Renal cortex interstitium (tissue), 15 donors: ENCODE measurements at places on chromosomes 2 and 18. TPM values are rescaled to one million over a fixed set of nuclear protein-coding genes. Genes with fewer than 3 reads are reported as not detected.

CTLA4 gene
- not detected for polyA plus RNA-seq

ZNF514 gene
- polyA plus RNA-seq, result 25.0 TPM

TTC21B gene
- 28.0 TPM for polyA plus RNA-seq

LCT gene
- not detected for polyA plus RNA-seq

GKN1 gene
- polyA plus RNA-seq, result not detected

ZBTB7C gene
- polyA plus RNA-seq, result 12.3 TPM

LRP1B gene
- polyA plus RNA-seq, result 0.77 TPM

TUBB8B gene
- polyA plus RNA-seq, result 0.86 TPM

GAREM2 gene
- 7.5 TPM for polyA plus RNA-seq

MRO gene
- 2.4 TPM for polyA plus RNA-seq

AOX1 gene
- 2.4 TPM for polyA plus RNA-seq

UGT1A7 gene
- polyA plus RNA-seq, result not detected

FBXO15 gene
- polyA plus RNA-seq, result 4.2 TPM

XIRP2 gene
- polyA plus RNA-seq, result 0.19 TPM

DCC gene
- polyA plus RNA-seq, result 7.4 TPM

M1AP gene
- 1.2 TPM for polyA plus RNA-seq

MYO1B gene
- polyA plus RNA-seq, result 92.5 TPM

ANO7 gene
- 1.9 TPM for polyA plus RNA-seq

RTKN gene
- polyA plus RNA-seq, result 89.3 TPM

SLC30A3 gene
- 7.6 TPM for polyA plus RNA-seq

REG3G gene
- not detected for polyA plus RNA-seq

CPLX4 gene
- polyA plus RNA-seq, result 0.06 TPM

TLX2 gene
- polyA plus RNA-seq, result 0.23 TPM

ASB18 gene
- not detected for polyA plus RNA-seq

KHK gene
- polyA plus RNA-seq, result 58.5 TPM

IL1F10 gene
- polyA plus RNA-seq, result not detected

LRRC30 gene
- polyA plus RNA-seq, result 0.65 TPM

CYP26B1 gene
- polyA plus RNA-seq, result 32.2 TPM

MDH1B gene
- 10.5 TPM for polyA plus RNA-seq

DSEL gene
- polyA plus RNA-seq, result 31.0 TPM

EMILIN1 gene
- polyA plus RNA-seq, result 53.5 TPM

NAPG gene
- polyA plus RNA-seq, result 27.1 TPM

SCYGR4 gene
- not detected for polyA plus RNA-seq

TDRD15 gene
- not detected for polyA plus RNA-seq

ATP8B1 gene
- polyA plus RNA-seq, result 23.0 TPM

CEBPZOS gene
- 52.4 TPM for polyA plus RNA-seq

CNTNAP5 gene
- polyA plus RNA-seq, result 0.03 TPM

KIAA2012 gene
- 0.10 TPM for polyA plus RNA-seq

CAVIN2 gene
- polyA plus RNA-seq, result 41.6 TPM

ST8SIA5 gene
- polyA plus RNA-seq, result 0.94 TPM

SLC5A7 gene
- polyA plus RNA-seq, result 0.83 TPM

RUFY4 gene
- polyA plus RNA-seq, result 0.23 TPM

THAP4 gene
- 65.8 TPM for polyA plus RNA-seq

ANKRD30BL gene
- 0.56 TPM for polyA plus RNA-seq

SLC8A1 gene
- 67.0 TPM for polyA plus RNA-seq

HNMT gene
- 63.9 TPM for polyA plus RNA-seq

PAIP2B gene
- 18.9 TPM for polyA plus RNA-seq

BBS5 gene
- polyA plus RNA-seq, result 9.1 TPM

PPP1R1C gene
- polyA plus RNA-seq, result 3.1 TPM

DCDC2C gene
- 0.56 TPM for polyA plus RNA-seq

BIRC6 gene
- polyA plus RNA-seq, result 79.0 TPM

POTEI gene
- polyA plus RNA-seq, result 0.11 TPM

STARD6 gene
- 0.30 TPM for polyA plus RNA-seq

COL4A3 gene
- polyA plus RNA-seq, result 34.0 TPM
